ENCODE measurements at places on chromosomes 2 and 18.

- DNase-seq: peak; percentile 100
Measured at GRCh38 chr18:59096098-59096789, 43.4 kb upstream of the SEC11C start.

GRCh38 chr2:60353406-60353800 is 200.1 kb downstream of the BCL11A start:
- DNase-seq: no peak

DNA sequence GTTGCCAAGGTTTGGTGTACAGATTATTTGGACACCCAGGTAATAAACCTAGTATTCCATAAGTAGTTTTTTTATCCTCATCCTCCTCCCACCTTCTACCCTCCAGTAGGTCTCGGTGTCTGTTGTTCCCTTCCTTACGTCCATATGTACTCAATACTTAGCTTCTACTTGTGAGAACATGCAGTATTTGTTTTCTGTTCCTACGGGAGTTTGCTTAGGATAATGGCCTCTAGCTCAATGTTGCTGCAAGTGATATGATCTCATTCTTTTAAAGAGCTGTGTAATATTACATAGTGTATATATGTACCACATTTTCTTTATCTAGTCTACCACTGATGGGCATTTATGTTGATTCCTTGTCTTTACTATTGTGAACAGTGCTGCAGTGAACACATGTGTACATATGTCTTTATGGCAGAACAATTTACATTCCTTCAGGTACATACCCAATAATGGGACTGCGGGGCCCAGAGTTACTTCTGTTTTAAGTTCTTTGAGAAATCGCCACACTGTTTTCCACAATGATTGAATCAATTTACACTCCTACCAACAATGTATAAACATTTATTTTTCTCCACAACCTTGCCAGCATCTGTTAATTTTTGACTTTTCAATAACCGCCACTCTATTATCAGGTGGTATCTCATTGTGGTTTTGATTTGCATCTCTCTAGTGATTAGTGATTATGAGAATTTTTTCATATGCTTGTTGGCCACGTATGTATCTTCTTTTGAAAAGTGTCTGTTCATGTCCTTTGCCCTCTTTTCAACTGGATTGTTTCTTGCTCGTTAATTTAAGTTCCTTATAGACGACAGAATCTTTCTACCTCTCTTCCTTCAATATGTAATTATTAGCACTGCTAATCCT is 88.0 kb downstream of the MEMO1 start:
- DNase-seq: no peak

GRCh38 chr2:160700021-160700814 is 206.6 kb upstream of the RBMS1 start:
- no peak for DNase-seq

DNA sequence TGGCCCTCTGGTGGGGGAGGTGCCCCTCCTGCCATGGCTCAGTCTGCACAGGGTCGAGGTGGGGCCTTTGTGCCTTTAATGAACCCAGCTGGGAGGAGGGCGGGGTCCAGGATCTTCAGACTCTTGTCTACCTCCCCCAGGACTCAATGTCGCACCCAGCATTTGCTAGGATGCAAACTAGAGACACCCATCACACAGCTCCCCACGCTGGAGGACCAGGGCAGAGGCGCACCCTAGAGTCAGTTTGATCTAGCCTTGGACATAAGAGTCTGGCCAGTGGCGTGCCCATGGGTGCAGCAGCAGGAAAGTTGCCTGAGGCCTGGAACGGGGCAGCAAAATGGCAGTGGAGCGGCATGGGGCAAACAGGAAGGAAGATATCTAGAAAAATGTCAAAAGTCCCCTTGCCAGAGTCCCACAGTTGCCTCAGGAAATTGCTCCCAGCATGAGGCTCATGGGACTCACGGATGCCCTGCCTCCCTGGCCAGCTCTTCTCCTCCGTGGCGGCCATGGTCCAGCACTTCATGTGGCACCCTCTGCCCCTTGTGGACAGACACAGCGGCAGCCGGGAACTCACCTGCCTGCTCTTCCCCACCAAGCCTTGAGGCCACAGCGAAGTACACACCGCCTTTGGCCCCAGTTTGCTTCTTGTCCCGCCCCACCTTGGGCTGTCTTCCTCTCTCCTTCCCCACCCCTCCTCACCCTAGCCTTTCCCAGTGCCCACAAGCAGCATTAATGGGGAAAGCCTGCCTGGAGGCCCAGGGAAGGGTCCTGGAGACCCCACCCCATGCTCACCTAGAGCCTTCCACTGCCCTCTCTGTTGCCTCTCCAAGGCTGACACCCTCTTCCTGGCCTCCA is 17.7 kb downstream of the SH2D6 start:
- no peak for DNase-seq

GRCh38 chr2:176151442-176152287 is at the start of gene HOXD4:
Gene HOXD4 (plus strand): TSS chr2:176151550. CDS start chr2:176151634, 84 bp downstream.
- no peak for DNase-seq

- no peak for DNase-seq
Measured at GRCh38 chr2:3454802-3455201, 64.5 kb downstream of the ADI1 start.

DNA sequence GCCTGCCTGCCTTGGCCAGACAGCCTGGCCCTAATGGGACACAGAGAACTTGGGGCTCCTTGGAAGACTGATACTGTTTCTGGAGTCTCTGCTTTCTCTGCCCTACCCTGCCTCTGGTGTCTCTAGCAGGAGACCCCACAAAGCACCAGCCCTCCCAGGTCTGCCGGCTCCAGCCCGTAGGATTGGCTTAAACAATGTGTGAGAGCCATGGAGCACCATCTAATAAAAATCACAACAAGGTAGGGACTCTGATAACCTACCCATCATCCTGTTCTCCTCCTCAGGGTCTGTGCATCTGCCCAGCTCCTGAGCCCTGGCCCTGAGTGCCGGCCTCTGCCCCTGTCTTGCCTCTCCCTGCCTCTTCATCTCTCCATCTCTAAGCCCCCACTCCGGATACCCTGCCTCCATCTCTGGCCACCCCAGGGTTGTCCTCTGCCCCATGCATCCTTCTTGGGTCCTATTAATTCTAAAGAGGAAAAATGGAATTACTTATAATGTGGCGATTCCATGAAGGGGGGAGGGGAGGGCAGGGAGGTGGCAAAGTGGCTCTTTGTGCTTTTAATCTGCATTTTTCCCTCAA is 1.2 kb upstream of the ECEL1 start:
- DNase-seq: no peak

DNA sequence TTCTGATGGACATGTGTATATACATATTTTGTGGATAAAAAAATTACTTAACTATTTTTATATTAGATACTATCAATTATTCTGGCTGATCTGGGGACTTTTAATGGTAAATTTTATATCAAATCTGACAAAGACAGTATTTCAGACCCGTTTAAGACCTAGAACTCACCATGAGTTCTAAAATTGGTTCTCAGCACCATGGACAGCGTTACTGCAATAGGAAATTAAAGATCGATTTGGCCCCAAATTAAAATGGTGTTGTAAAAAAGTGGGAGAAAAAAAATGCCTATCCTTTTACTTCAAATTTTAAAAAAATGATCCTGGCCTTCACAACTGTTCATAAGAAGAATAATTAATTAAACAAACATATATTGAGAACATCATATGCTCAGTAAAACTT is 919 bp upstream of the SCN2A start:
- DNase-seq: no peak

GRCh38 chr18:811892-812375 is at the start of gene YES1:
Gene YES1 (minus strand): TSS chr18:812242. CDS start chr18:756827, 55,415 bp downstream.
- no peak for DNase-seq

DNA sequence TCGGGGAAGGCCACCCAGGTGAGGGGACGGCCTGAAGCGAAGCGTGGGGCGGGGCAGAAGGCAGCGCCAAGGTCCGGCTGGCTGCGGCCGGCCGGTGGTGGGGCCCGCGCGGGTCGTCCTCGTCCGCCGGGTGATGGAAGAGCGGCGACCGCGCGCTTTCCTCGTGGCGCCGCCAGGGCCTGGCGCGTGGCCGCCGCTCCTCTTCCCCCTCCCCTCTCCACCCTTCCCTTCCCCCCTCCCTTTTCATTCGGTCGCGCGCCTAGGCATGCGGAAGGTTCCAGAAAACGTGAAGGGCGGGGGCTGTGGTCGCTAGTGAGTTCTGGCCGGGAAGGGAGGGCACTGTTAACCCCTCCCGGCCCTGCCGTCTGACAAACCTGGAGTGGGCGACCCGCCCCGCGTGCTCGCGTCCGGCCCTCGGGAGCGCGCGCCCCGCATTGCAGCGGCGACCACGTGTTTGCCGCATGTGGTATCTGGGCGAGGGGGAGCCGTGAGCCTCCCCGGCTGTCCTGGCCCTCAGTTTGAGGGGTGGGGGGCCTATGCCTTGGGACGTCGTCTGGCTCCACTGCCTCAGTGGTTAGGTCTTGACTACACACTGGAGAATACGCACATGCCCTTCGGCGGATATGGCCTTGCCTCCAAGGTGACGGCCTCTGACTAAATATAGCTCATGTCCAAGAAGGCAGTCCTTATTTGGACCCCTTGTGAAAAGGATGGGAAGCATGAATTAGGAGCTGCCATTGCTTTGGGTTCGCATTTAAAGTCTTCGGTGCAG is 579 bp downstream of the MAT2A start:
- DNase-seq: no peak

- DNase-seq: no peak
Measured at GRCh38 chr18:35352778-35353177, 8.6 kb upstream of the ZNF24 start.

GRCh38 chr2:167794554-167795255 is 452.7 kb downstream of the STK39 start:
- DNase-seq: no peak

GRCh38 chr18:34959211-34959829 is 81.9 kb upstream of the MAPRE2 start:
- no peak for DNase-seq

DNA sequence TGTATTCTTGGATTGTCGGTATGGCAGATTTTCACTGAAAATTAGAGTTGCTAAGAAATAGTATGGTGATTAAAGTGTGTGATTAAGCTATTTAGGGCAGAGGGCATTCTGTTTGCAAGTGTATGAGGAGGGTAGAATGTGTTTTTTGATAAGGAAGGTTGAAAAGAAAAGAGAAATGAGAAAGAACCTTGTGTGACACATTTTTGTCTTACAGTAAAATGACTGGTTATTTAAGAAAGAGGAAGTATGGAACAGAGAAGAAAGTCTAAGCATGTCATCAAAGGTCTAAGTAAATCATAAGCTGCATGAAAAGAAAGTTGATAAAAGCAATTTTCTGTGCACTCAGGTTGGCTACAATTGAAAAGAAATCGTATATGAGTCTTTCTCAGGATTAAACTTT is 5.2 kb upstream of the RSAD2 start:
- no peak for DNase-seq

- no peak for DNase-seq
Measured at GRCh38 chr2:166410828-166411472, 35.2 kb upstream of the SCN9A start.

DNA sequence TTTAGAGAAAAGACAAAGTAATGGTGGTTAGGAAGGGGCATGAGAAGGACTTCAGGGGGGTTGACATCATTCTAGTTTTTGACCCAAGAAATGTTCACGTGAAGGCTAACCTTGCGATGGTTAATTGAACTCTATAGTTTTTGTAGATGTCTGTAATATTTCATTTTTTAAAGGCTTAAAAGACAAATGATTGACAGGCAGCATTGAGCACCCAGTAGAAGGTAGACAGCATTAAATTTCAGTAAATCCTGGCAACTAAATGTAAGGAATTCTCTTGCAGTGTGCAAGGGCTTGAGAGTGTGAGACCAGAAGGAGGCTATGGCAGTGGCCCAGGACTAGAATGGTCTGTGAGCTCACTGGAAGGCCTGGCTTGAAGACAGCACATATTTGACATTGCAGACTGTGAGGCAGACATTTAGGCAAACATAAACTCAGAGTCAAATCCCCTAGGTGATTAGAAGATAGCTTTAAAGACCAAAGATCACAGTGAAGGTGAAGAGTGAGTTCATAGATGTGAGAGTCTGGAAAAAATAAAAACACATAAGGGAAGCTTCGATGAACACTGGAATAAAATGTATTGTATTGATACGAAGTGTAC is 100.1 kb upstream of the MAP4K4 start:
- DNase-seq: no peak

DNA sequence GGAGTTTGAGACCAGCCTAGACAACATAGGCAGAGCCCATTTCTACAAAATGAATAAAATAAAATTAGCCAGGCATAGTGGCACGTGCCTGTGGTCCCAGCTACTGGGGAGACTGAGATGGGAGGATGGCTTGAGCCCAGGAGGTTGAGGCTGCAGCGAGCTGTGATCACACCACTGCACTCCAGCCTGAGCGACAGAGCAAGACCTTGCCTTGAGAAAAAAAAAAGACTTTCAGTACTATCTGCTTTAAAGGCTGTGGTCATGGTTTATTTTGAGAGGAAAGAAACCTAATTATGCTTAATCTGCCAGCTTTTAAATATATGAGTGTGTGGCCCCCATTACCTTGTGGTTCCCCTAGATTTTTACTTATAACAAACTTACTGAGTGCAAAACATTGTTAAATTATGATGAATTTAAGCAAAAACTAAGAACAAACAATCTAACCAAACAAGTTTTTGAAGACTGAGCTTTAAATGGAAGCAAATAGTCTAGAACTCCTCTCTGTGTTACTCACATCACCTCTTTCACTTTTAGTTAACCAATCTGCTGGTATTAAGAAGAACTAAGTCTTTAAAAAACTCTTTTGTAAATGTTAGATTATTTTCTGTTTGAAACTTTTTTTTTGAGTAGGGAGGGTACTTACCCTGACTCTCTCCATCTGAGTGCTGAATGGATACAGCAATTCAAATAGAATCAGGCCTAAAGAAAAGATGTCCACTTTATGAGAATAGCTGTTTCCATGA is 65.4 kb downstream of the EIF2AK3 start:
- DNase-seq: no peak

DNA sequence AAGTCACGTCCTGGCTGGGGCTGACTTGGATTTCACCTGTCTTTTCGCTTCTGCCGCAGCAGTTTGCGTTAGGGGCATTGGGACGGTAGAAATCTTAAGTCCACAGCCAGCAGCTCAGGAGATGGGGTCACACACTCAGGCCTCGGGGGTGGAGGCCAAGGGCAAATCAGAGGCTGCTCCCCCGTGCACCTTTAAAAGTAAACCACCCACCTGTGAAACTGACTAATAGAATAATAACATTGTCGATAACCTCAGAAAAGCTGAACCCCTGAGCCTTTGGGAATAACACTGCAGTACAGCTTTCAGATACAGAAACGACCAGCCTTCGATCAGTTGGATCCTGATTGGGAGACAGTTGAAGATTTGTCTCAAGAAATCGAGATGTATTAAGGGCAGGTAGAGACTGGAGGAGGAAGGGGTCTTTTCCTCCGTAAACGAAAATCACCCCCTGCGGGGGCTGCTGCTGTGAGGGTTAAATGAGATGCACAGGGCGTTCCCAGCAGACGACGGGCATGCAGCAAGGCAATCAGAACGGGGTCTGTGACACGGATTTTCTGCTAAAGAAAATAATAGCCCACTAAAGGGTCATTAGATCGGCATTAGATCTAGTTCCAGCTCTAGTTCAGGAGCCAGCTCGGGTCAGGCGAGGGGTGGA is 16.4 kb upstream of the NFATC1 start:
- no peak for DNase-seq

- DNase-seq: no peak
Measured at GRCh38 chr2:29314816-29315571, 199.8 kb downstream of the CLIP4 start.

DNA sequence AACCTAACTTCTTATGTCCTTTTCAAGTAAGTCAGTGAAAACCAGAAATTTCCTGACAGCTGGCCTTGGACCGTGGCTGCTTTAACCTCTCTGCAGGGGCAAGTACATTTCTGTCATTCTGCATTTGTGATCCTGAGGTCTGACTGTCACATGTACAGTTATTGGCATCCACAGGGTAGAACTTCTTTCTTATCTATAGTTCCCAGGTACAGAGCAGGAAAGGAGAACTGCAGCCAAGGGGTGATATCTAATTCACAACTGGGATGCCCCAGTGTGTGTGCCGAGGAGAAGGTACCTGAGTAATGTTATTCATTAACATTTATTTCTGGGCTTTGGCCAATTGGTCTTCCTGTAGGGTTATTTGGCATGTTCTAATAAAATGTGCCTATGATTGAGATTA is 468.9 kb downstream of the PARD3B start:
- no peak for DNase-seq

Measured in NCI-H1417 treated with DMSO at 0.1 percent for 48 hours (cell line).